ENCODE measurements at places on chromosomes 16 and 17. TPM values are rescaled to one million over a fixed set of nuclear protein-coding genes. Genes with fewer than 3 reads are reported as not detected.

DNA sequence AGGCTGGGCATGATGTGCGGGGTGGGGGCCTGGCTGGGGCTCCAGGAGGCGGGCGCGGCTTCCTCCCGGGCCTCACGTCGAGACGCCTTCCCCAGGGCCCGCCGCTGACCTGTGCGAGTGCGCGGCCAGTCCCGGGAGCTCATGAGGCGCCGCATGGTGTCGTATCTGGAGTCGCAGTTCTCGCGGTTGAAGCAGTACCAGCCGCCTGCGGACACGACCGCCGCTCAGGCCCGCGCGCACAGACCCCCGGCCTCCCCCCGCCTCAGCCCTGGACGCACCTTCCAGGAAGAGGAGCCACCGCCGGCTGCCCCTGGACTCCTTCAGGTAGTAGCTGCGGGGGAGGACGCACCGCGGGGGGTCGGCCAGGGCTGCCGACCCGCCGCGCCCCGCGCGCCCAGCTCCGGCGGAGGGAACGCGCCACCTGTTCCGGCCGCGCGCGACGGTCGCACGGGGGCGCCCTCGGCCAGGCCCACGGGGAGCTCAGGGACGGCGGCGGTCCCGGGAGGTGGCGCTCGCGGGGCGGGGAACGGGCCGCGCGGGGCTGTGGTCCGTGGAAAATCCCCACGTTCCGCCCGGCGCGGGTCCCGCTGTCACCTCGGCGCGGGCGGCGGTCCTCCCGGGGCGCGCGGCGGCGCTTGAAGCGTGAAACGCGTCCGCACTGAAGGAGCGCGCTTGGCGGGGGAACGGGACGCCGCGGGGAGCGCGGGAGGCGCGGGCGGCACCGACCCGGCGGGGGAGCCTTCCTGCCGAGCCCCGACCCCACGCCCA, 1.4 kb downstream of the NOTUM start:
- DNase-seq, result no peak

GRCh38 chr17:16900288-16900882, 71.5 kb downstream of the TNFRSF13B start:
- DNase-seq, result no peak

Gene DHRS7C
- total RNA-seq, result 15.9 TPM

Gene ATAD5
- total RNA-seq, result 5.1 TPM

Gene GNAO1
- total RNA-seq, result 1.8 TPM

- DNase-seq, result no peak
Observed at GRCh38 chr17:6525731-6526130, 30.6 kb downstream of the PITPNM3 start.

Gene ACSM3
- 5.1 TPM for total RNA-seq

- DNase-seq, result no peak
Observed at GRCh38 chr17:8791910-8792270, 7.3 kb downstream of the MFSD6L start.

Gene TERB1
- total RNA-seq, result 0.10 TPM

DNA sequence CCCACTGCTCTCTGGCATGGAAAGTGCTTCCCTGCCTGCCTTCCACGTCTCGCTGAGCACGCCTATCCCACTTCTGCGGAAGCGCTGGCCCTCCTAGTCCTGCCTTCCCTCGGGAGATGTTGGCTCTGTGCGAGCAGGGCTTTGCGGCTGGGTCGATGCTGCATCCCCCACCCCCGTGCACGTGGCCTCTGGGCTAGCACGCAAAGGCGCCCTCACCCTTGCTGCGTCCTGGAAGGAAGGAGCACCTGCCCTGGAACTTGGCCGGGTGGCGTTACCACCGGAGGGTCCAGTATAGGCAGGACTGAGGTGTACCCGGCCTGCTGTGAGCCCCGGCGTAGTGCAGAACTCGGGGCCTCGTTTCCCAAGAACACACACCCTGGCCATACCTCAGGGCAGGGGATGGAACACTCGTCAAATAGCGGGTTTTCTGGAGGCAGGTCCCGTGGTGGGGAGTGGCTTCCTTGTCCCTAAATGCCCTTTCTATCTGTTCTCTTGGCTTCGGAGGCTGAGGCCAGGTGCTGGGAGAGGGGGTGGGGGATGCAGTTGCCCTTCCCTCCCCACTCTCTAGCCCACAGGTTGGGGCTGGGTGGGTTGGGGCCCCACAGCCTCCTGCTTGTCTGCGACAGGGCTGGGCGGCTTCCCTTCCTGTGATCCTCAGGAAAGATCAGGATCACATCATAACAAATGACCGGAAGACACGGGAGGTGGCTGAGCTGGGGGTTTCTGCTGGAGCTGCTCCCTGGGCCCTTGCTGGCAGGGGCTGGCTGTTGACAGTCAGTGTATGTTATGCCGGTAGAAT, 17.4 kb downstream of the BAIAP2 start:
- DNase-seq, result no peak

DNA sequence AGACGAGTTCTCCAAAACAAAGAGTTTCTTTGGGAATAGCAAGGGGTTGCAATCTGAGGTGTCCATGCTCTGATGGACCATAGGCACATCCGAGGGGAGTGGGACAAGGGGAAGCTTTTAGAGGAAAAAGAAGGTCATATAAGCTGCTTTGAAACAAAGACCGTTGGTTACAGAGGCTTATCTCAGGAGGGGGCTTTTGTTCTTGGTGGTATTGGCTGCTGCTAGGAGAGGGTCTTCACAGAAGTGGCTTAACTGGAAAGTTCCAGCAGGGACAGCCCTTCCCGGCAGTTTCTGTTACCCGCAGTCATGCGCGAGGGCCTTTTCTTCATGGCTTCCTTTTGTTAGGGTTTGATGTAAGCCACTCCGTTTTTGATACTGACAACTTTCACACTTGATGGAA, 76.0 kb downstream of the RAP1GAP2 start:
- no peak for DNase-seq

Gene ZNF267
- total RNA-seq, result 17.7 TPM

Gene MPHOSPH6
- total RNA-seq, result 29.7 TPM

Gene G6PC3
- 9.4 TPM for total RNA-seq

- DNase-seq, result no peak
Observed at GRCh38 chr17:75516619-75517296, 430 bp downstream of the TSEN54 start.

Gene MYH8
- 442 TPM for total RNA-seq

DNA sequence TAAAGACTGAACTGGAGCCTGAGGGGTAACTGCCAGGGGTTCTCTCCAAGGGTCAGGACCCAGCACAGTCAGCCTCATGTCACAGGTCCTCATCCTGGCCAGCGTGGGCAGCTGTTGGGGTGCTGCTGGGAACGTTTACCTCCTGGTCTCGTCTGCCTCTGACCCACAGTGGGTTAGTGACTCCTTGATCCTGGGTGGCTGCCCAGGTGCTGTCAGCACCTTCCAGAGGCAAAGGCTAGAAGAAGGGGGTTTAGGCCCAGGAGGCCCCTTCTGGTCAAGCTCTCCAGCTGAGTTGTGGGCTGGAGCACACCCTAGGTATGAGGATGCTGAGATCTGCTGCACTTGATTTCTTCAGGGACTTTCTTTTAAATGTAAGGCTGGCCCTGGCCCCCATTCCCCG, 30.3 kb downstream of the AKAP1 start:
- DNase-seq, result no peak

Gene PCGF2
- 5.5 TPM for total RNA-seq

Gene CHMP1A
- 38.2 TPM for total RNA-seq

GRCh38 chr16:87212026-87212425, 105.2 kb downstream of the C16orf95 start:
- no peak for DNase-seq

GRCh38 chr16:17126156-17126555, 344.6 kb downstream of the XYLT1 start:
- no peak for DNase-seq

Gene CLEC16A
- total RNA-seq, result 18.0 TPM
